8988T (cell line): ENCODE measurements at places on chromosomes 2 and 18.

DNA sequence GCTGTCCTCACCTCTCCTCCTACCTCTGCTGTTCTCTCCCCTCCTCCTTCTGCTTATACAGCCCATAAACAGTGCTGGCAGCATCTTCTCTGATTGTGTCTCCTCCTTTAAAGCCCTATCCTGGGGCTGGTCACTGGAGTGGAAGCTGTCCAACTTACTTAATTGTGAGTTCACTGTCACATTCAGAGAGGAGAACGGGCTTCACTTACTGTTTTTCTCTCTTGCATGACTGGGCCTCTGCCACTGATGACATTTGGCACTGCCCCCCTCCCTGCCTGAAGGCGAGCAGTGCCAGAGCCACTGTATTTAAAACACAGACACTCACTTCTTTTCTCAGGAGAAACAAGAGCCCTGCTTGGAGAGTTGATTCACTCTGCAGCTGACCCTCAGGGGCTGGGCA lies 12.3 kb downstream of the GAD1 start:
- DNase-seq, result no peak

GRCh38 chr2:225773148-225773547 lies 373.6 kb downstream of the NYAP2 start:
- DNase-seq, result no peak

- DNase-seq, result no peak
Observed at GRCh38 chr2:16043192-16043591, 102.8 kb downstream of the MYCN start.

DNA sequence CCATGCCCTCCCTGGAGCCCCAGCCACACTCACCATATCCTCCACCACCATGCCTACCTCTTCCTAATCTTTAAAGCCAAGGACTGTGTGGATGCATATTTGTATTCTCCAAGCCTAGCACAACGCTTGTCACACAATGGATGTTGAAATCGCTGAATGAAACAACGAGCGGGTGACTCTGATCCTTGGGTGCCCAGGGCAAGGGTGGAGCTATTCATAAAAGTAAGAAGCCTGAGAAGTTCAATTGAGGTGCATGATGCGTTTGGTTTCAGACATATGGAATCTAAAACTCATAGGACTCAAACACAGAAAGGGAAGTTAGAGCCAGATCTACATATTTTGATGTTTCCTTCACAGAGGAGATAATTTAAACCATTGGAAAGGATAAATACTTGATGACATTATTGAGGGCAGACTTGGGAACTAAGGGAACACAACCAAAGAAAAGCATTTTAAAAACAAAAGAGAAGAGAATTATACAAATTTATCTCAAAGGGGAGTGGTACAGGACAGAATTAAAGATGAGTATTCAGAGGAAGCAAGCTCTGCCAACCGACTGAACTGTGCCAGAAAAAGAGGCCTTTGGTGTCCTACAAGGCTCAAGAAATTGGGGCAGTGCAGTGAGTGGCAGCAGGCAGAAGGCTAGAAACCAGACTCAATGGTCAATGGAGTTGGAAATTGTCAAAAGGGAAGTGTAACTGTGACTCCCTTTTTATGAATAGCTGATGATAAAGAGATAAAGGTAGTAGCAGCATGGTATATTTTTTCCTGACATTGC lies 200.6 kb upstream of the NCKAP5 start:
- no peak for DNase-seq

DNA sequence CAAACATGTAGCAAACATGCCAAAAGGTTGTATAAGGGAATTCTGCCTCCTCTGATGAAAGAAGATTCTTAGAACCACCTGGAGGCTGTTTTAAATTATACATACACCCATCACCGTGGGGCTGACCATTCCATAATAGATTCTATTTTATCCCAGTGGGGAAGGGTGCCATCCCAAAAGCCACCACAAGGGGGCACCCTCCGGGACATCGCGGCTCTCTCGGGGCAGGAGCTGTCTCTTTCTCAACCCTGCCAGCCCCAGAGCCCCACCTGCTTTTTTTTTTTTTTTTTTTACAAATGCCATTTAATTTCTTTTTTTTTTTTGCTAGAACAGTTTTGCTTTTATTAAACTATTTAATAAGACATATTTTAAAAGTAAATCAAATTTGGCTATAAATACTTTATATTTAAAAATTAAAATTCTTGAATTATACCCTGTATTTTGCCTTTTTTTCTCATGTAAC lies 8.6 kb upstream of the MTCL1 start:
- DNase-seq, result peak; percentile 66

- DNase-seq, result no peak
Observed at GRCh38 chr18:78625847-78626246, 353.8 kb upstream of the SALL3 start.

GRCh38 chr2:128012698-128013097 lies 15.2 kb downstream of the SAP130 start:
- DNase-seq, result no peak

GRCh38 chr2:23489471-23490322 lies 104.7 kb downstream of the KLHL29 start:
- DNase-seq, result no peak

DNA sequence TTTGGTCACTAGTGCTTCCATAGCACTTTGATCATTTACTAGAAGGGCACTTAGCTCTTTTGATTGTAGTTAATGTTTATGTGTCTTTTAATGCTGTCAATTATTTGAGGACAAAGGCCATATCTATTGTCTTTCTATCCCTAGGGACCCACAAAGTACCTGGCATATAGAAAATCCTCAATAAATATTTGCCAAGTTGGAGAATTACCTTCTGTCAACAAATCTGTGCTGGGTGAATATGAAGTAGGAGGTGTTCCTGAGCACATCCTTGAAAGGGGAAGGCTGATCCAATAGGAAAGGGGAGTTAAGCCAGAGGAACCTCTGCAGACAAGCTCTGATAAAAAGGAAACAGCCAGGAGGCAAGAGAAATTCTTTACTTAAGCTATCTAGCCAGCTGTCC lies 8.2 kb downstream of the DPP4 start:
- no peak for DNase-seq

GRCh38 chr2:124339709-124340108 lies 314.6 kb downstream of the CNTNAP5 start:
- DNase-seq, result no peak

DNA sequence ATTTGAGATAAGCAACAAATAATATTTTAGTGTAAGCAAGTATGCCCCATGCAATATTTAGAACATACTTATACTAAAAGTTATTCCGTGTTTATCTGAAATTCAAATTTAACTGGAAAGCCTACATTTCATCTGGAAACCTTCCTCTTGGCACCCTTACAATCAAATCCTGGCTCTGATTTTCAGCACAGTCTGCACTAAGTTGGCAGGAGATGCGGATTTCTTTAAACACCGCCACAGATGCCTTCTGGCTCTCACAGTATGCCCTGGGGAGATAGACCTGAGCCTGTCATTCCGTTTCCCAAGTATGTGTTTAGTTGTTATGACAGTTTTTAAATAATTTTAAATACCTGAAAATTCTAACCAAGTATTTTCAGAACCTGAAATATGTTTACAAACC lies 7.3 kb upstream of the MLPH start:
- no peak for DNase-seq

- no peak for DNase-seq
Observed at GRCh38 chr2:217875138-217875537, 127.7 kb downstream of the TNS1 start.

DNA sequence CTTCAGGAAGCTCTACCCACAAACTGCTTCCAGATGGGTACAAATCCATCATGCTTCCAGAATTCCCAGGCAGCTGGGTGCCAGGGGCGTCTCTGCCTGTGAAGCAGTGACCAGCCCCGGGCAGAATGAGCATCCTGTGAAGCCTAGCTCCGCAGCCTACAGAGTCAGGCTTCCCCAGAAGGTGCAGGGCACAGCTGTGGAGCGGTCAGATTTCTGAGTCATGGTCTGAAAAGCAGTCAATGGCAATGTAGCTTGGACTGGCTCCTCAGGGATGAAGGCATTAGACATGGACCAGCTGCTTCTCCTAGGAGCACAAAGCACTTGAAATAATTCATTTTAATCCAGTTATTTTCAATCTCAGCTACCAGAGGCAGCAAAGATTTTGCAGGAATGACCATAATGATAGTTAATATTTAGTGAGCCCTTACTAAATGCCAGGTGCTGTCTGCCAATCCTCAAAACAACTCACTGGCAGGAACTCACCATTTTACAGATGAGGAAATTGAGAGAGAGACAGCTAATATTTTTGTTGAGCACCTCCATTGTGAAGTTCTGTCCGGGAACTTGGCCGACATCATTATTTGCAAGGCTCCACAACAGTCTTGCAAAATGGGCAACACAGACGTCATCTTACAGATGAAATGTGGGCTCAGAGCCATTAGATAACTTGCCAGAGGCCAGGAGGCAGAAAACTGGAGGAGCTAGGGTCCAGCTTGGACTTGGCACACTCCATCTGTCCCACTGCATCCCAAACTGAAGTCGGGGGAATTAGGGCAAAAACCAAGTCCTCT lies 31.7 kb downstream of the ACMSD start:
- no peak for DNase-seq

- DNase-seq, result no peak
Observed at GRCh38 chr18:50166901-50167300, 28.0 kb downstream of the MYO5B start.

GRCh38 chr2:181787310-181788048 lies 104.1 kb upstream of the ITPRID2 start:
- no peak for DNase-seq

GRCh38 chr2:68475110-68475509 lies 7.7 kb downstream of the APLF start:
- DNase-seq, result no peak

GRCh38 chr2:27807476-27807875 lies 36.0 kb downstream of the MRPL33 start:
- DNase-seq, result no peak

GRCh38 chr2:221289389-221289788 lies 282.7 kb downstream of the EPHA4 start:
- DNase-seq, result no peak

DNA sequence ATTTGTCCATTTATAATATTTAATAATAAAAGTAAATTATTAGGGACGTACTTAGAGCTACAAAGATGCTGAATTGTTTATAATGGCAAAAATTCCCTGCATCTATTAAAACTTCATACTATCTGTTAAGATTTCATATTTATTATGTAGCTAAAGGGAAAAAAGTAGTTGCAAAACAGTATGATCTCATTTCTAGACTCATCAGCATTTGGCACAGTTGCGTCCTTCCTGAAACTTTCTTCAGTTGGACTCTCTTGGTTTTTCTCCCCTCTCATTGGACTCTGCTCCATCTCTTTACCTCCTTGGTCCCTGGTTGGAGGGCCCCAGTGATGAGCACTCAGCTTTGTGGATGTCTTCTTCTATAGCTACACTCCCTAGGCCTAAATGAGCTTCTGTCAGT lies 99.6 kb downstream of the TMEM247 start:
- DNase-seq, result no peak

DNA sequence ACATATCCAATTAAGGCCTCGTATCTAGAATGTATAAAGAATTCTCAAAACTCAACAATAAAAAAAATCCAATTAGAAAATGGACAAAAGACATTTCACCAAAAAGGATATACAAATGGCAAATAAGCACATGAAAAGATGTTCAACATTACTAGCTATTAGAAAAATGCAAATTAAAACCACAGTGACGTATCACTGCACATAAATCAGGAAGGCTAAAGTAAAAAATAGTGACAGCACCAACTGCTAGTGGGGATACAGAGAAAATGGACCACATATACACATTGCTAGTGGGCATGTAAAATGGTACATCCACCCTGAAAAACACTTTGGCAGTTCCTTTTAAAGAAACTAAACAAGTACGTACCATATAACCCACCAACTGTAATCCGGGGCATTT lies 59.7 kb downstream of the SMAD4 start:
- no peak for DNase-seq

GRCh38 chr18:48862678-48863270 lies 88.0 kb downstream of the SMAD7 start:
- no peak for DNase-seq

GRCh38 chr2:75074228-75074627 lies 115.8 kb downstream of the POLE4 start:
- no peak for DNase-seq

GRCh38 chr2:202096736-202097135 lies 23.7 kb downstream of the KIAA2012 start:
- no peak for DNase-seq

- no peak for DNase-seq
Observed at GRCh38 chr2:11744631-11745394, 1.6 kb upstream of the LPIN1 start.

DNA sequence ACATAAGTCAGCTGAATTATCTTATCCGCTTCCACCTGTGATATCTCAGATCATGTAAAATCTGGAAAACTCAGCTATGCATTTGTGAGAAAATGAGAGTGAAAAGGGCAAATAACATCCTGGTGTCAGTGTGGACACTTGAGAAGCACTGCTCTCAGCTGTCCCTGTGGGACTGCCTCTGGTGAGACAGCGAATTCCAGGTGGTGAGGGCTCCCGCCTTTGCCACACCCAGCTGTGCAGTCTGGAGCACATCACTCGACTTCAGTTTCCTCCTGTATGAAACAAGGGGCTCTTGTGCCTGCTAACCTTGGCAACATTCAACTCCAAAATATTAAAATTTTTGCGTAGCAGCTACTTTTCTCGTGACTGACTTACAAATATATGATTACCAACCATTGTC lies 194.9 kb upstream of the BOD1L2 start:
- no peak for DNase-seq

DNA sequence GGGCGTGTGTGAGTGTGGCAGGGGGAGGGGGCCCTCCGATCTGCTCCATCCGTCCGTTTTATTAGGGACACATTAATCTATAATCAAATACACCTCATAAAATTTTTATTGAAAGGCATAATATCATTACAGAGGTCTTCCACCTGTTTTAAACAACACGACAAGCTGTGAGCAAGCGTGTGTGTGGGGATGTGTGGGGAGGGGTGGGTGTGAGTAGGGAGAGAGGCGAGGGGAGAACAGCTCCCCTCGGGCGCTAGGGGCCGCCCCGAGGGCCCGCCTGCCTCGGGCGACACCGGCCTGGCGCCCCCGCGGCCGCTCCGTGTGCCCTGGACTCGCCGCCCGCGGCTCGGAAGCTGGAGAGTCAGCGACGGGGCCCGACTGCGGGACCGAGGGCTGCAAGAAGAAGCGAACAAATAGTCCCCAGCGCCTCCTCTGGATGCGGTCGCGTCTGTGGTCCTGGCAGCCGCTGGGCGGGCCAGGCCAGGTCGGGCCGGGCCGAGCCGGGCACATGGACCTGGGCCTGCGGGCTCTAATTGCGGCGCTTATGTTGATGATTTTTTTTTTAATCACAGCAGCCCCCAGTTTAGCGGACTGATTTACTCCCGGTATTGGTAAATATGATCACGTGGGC lies 352 bp upstream of the HOXD9 start:
- no peak for DNase-seq

DNA sequence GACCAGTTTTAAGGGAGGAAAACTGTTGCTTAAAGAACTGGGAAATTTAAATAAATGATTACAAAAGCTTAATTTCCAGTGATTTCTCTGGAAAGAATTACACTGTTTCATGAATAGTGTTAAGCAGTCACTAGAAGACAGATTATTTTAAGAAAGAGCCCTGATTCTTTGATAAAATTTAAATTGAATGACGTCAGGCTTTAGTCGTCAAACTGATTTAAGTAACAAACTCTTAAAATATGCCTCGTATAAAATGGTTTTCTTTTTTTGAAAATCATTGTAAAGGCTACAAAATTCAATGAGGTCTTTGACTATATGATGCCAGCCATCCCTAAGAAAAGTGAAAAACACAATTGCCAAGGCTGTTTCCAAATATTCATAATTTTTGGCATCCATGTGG lies 465.0 kb downstream of the NR4A2 start:
- DNase-seq, result no peak
